ENCODE measurements at places on chromosomes 16 and 17. TPM values are rescaled to one million over a fixed set of nuclear protein-coding genes. Genes with fewer than 3 reads are reported as not detected.

DNA sequence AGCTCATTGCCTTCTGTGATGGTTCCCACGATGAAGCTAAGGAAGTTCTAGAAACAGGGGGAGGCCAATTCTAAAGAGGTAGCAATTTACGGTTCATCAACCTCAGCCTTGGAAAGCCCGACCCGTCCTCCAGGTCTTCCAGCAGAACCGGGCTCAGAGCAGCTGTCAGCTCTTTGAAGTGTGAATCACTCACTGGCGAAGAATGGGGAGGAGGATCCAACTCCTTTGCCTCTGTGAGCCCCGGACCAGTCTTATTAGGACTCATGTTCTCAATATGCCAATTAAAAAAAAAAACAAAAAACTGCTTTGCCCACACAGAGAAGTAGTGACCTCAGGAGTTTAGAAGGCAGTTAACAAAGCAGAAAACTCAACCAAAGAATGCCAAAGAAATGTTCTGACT is 31.4 kb downstream of the STX8 start:
- no peaks in the 10 kb centered on the region for H3K4me1 ChIP-seq
- no peak overlapping the region for H3K27ac ChIP-seq
- H3K27me3 ChIP-seq = no peaks in the 10 kb centered on the region
- H3K4me3 ChIP-seq = no peak overlapping the region
- no peak for DNase-seq

DNA sequence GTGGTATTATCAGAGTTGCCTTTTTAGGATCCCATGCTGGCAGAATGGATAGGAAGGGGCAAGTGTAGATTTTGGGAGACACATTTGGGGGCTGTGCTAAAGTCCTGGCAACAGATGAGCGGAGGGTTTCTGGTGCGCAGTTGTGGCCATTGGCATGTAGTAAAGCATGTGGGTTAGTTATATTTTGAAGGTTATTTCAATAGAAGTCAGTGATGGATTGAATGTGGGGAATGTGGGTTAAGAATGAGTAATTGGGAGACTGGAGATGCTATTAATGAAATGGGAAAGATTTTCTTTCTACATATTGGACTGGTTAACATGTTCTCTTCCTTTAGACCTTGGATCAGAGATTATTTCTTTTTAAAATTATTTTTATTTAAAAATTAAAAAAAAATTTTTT is 10.0 kb downstream of the DUS2 start:
- no peaks in the 10 kb centered on the region for H3K27me3 ChIP-seq
- DNase-seq = no peak
- H3K4me1 ChIP-seq = no peaks in the 10 kb centered on the region
- H3K36me3 ChIP-seq = peaks cover 6% of the 10 kb centered on the region
- H3K4me3 ChIP-seq = no peak overlapping the region
- H3K27ac ChIP-seq = no peak overlapping the region

- no peak for DNase-seq
- no peak overlapping the region for H3K27ac ChIP-seq
- H3K4me3 ChIP-seq = no peak overlapping the region
- H3K4me1 ChIP-seq = peaks cover 46% of the 10 kb centered on the region
Observed at GRCh38 chr17:57665128-57665527, 80.0 kb downstream of the CCDC182 start.

- no peak overlapping the region for H3K4me3 ChIP-seq
- DNase-seq = no peak
- H3K27ac ChIP-seq = no peak overlapping the region
- H3K4me1 ChIP-seq = no peaks in the 10 kb centered on the region
- peaks cover 3% of the 10 kb centered on the region for H3K27me3 ChIP-seq
Observed at GRCh38 chr17:71251951-71252350, 868.9 kb upstream of the SOX9 start.

DNA sequence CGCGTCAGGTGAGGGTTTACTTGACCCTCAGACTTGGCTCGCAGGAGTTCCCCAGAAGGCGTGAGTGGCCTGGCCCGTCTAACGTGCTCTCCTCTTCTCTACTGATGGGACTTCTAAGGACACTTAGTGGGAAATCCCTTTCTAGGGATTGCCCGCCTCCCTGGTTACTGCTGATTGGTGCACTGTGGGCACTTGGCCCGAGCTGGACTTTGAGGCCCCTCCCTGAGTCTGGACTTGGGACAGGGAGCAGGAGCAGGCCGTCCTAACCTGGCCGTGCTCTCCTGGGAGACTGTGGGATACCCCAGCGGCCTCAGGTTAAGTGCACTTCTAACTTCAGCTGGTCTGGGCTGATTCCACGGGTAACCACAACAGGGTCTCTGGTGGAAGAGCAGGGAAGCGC is 14.7 kb downstream of the IFT140 start:
- no peak overlapping the region for H3K4me3 ChIP-seq
- no peak overlapping the region for H3K27ac ChIP-seq
- peaks cover 40% of the 10 kb centered on the region for H3K36me3 ChIP-seq

DNA sequence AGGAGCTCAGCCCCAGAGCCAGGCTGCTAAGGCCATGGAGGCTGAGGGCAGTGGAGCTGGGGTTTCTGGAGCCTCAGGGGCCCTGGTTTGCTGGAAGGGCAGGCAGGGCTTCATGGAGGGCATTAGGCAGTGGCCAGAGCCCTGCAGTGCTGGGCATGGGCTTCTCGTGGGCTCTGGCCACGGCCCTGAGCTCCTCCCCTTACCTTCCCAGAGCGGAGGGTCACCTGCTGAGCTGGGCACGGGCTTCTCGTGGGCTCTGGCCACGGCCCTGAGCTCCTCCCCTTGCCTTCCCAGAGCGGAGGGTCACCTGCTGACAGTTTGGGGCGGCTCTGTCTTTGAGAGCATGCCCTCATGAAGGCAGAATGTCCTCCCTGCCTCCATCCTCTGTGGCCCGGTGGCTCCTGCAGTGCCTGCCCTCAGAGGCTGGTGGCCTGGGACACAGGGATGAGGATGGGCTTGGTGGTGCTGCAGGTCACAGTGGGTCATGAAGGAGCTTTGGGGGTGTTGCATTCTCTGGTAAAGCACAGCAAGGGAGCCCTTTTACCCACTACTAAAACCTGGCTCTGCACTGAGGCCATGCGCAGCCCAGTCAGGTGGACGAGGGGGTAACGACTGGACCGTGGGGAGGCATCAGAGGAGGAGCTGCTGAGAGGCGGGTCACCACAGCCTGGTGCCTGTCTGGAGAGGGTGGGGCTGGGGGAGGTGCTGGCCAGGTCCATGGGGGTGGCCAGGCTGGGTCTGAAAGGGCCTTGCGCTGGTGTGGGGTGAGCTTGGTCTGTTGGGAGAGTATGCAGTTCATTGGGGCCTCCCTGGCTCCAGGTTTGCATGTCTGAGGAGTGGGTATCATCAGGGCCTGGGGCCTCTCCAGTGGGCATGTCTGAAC is 2.9 kb upstream of the RNPS1 start:
- H3K4me3 ChIP-seq = no peak overlapping the region
- H3K27ac ChIP-seq = no peak overlapping the region
- peaks cover under 1% of the 10 kb centered on the region for H3K27me3 ChIP-seq
- no peak for DNase-seq

The MAF gene
- total RNA-seq = 12.9 TPM

DNA sequence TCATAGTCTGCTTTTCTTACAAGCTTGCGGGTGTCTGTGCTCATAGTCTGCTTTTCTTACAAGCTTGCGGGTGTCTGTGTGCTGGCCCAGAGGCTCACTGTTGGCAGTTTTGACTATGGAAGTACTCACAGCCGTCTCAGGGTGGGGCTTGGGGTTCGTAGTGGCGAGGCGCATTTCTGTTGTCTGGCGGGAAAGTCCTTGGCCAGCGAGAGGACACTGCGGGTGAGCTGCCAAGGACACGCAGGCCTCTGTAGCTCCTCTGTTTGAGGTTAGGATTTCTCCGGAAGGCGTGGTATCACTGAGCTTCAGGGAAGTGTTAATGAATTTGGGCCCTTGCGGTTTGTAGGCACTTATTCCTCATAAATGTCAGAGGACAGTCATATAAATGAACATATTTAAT is 13.5 kb downstream of the TBCD start:
- H3K27ac ChIP-seq = no peak overlapping the region
- peaks cover 30% of the 10 kb centered on the region for H3K36me3 ChIP-seq

DNA sequence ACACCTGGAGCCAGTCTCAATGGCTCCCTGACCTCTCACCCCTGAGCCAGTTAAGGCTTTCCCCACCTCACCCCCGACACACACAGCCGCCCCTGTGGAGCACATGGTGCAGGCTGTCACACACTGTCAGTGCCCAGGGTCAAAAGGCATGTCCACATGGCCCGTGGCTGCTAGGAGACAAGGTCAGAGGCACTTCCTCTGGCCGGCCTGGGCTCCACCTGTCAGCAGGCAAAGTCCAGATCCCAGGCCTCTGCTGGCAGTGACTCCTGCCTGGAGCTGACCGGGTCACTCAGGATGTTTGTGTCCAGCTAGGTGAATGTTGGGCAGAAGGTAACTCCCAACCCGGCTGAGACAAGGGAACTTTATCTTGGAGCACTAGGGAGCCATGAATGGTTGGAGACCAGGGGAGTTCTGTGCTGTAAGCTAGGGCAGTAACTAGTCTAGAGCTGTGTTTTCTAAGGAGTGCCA is 6.0 kb downstream of the SREBF1 start:
- H3K36me3 ChIP-seq = peaks cover 10% of the 10 kb centered on the region
- H3K4me1 ChIP-seq = peaks cover 61% of the 10 kb centered on the region
- no peaks in the 10 kb centered on the region for H3K27me3 ChIP-seq
- no peak for DNase-seq
- no peak overlapping the region for H3K4me3 ChIP-seq

DNA sequence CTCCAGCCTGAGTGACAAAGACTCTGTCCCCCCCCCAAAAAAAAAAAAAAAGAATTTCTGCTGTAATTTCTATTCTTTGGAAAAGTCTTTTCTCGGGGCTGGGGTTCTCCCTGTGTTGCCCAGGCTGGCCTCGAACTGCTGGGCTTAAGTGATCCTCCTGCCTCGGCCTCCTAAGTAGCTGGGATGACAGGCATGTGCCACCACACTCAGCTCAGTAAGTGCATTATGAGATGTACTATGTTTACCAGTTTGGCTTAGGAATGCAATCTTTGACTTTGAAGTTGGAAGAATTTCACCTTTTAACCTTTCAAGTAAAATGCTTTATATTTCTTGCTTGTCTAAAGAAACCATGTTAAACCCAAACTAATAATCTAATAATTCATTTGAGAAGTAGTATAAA is 28.0 kb upstream of the ADCY7 start:
- H3K27ac ChIP-seq = no peak overlapping the region
- no peak overlapping the region for H3K4me3 ChIP-seq
- H3K36me3 ChIP-seq = no peaks in the 10 kb centered on the region
- no peak for DNase-seq
- peaks cover 1% of the 10 kb centered on the region for H3K27me3 ChIP-seq

The SDR42E2 gene
- total RNA-seq = 0.09 TPM

- H3K4me3 ChIP-seq = no peak overlapping the region
- DNase-seq = no peak
- peaks cover 16% of the 10 kb centered on the region for H3K4me1 ChIP-seq
- no peaks in the 10 kb centered on the region for H3K36me3 ChIP-seq
- no peaks in the 10 kb centered on the region for H3K27me3 ChIP-seq
Observed at GRCh38 chr16:65308506-65308905, 186.6 kb upstream of the CDH11 start.

The LGALS9B gene
- not detected for total RNA-seq

- no peaks in the 10 kb centered on the region for H3K4me1 ChIP-seq
- no peaks in the 10 kb centered on the region for H3K27me3 ChIP-seq
- H3K36me3 ChIP-seq = peaks cover 23% of the 10 kb centered on the region
Observed at GRCh38 chr16:50338371-50339231, 30.2 kb downstream of the BRD7 start.

All from mesothelial cell of epicardium (in vitro differentiated cells).